Hindlimb muscle (tissue), 1 donor: ENCODE measurements at places on chromosomes 11 and 22.

DNA sequence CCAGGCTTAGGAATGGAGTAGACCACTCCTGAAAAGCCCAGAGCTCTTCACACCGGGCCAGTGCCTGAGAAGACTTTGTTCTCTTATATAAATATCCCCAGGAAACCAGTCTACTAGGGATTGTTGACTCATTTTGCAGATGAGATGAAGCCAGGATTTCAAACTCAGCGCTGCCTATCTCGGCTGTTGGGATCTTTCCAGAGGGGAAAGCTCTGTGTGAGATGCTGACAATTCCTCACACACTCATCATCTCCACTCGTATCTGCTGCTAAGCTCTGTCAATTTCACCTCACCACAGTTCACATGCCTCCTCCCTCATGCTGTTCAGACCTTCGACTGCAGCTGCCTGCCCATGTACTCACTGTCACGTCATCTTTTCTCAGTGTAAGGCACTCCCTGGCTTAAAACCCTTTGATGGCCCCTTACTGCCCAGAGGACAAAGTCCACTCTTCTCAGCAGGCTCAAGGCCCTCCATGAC is 12.5 kb downstream of the USH1C start:
- DNase-seq: no peak

DNA sequence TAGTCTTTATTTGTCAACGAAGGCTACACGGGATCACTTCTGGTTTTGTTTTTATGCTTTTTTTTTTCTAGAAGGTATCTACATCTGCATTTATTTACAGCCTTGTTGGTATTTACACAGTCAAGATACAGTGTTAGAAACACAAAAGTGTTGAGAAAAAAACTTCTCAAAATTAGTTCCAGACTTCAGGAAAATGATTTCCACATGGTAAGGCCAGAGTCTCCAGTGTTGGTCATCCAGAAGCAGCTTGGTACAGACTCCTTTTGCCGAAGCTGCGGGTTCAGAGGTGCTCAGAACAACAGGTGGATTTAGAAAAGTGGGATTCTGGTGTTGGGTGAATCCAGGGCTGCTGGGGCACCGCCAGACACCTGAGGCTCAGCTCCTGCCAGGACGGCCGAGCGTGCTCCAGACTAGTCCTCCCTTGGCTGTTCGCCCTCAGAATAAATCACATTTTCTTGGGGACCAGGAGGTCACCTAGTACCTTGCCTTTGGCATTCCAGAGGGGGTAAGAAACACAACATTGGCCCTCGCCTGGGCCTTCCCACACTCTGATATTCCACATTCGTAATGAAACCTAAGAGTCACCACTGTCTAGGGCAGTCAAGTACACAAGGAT is 78.7 kb upstream of the NARS2 start:
- no peak for DNase-seq

DNA sequence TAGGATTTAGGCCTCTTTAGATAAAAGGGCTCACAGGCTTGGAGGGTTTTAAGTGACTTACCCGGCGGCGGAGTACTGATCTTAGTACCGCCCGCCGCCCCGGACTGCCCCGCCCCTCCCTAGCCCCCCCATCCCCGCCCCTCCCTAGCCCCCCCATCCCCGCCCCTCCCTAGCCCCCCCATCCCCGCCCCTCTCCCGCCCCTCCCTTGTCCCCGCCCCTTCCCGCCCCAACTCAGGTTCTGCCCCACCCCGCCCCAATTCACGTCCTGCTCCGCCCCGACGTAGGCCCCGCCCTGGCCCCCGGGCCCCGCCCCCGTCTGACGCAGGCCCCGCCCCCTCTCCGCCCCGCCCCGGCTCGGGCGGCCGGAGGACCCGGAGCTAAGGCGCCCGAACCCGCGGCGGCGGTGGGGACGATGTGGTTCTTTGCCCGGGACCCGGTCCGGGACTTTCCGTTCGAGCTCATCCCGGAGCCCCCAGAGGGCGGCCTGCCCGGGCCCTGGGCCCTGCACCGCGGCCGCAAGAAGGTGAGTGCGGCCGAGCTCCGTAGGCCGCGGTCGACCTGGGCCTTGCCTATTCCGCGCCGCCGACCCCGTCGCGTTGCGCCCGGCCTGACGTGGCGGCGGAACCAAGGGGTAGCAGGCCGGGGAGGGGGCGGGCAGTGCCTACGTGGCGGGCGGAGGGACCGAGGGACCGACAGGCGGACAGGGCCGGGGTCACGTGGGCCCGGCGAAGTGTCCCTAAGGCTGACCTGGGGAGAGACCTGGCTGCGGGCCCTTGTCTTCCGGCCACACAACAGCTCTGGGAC is at the start of gene SCYL1:
SCYL1 (plus strand) TSS at position 343 of the 805 bp plus-strand sequence; CDS start at position 414, 71 bp downstream.
- DNase-seq: peak; percentile 77

DNA sequence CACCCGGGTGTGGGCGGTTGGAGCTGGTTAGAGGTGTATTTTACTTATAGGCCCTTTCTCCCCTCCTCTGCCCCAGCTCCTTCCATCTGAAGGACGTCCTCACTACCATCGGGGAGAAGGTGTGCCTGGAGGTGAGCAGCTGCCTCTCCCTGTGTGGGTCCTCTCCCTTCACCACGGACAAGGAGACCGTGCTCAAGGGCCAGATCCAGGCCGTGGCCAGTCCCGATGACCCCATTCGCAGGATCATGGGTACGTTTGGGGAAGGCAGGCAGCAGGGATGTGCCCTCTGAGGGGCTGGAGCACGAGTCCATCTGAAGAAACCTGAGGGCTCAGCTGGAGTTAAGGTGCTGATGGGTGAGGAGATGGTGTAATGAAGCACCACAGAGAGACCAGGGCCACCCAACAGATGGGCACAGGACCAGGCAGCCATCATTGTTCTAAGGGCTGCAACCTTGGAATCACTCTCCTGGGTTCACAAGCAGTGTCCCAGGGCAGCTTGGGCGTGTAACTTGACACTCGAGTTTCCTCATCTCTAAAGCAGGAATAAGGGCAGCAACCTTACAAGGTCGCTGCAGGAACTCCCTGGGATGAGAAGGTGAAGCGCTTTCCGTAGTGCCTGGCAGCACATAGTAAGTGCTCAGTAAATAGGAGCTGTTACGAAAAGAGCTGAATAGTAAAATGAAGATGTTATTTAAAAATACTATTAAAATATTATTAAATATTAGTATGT is 29.4 kb downstream of the TCP11L1 start:
- DNase-seq: no peak

DNA sequence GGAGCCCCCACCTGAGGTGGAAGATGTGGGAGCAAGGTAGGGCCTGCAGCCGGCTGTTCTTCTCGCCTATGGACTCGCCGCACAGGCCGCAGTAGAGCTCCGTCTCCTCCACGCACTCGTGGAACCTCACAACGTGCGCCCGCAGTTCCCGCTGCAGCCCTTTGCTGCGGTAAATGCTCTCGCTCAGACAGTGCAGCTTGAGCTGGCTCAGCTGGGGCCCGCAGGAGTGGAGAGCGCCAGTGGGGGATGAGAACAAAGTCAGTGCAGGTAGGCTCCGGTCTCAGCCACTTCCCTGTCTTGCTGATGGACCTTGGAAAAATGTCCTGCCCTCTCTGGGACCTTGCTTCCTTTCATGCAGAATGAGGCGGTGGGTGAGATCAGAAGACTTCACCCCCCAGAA is 10.2 kb downstream of the RAPSN start:
- DNase-seq: no peak

DNA sequence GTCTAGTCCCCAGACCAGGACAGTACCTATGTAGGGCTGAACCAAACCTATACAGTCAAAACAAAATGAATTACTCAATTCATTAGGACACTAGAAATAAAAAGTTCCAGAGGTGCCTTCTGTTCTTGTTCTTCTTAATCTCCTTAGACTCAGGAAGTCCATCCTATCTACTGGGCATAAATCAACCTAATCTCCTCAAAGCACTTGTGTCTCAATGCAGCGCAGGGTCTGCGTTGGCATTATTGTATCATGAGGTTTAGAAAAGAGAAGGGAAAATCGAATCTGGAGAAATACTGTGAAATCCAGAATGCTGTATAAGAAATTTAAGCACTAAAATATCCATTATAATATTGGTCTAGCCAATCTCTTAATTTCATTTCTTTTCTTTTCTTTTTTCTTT is 2.4 kb upstream of the OR10V1 start:
- DNase-seq: no peak

DNA sequence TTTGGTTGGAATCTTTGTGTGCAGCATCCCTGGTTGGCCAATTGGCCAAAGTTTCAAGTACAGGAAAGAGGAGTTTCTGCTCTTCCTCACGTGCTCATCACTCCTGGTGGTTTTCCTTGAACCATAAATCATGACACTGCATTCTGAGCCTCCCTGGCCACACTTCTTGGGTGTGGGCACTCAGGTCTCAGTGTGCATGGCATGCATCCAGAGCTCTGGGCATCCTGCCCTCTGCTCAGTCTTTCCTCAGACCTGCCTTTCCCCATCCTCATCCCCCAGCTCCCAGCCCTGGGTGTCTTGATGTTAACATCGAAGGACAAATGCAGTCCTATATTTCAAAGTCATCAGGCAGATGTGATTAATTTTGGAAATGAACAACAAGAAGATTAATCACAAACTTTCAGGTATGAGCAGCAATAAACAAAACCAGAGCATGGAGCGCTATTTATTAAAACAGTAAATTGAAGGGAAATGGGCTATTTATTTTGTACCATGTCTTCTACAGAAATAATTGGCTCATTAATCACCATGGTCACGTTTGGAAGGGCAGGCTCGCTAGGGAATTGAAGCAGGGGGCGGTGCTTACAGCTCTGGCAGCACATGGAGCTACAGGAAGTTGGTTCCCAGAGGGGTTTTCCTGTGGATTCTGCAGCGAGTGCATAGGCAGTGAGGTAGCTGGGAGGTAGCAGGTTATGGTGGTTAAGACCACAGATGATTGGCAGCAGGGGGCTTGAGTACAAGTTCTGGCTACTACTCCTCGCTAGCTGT is 89.6 kb downstream of the CSNK2A3 start:
- DNase-seq: no peak

DNA sequence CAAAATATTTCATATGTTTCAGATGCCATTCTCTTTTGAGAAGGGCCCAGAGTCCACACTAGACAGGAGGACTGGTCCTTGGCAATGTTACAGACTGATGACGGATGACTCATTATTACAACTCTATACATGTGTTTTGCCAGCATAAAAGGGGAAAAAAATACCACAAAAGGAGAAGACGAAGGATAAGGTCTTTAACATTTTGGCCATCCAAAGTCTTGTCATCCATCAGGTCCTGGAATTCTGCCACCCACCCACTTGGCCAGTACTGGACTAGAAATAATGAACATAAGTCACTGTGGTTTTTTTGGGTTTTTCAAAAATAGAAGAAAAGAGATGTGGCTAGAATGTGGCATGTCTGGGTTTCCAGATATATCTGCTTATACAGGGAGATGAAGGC is 57.7 kb upstream of the BDNF start:
- DNase-seq: no peak

GRCh38 chr22:50238755-50239154 is 6.1 kb downstream of the TUBGCP6 start:
- DNase-seq: no peak

- DNase-seq: no peak
Observed at GRCh38 chr11:6414874-6415328, 4.0 kb downstream of the APBB1 start.

DNA sequence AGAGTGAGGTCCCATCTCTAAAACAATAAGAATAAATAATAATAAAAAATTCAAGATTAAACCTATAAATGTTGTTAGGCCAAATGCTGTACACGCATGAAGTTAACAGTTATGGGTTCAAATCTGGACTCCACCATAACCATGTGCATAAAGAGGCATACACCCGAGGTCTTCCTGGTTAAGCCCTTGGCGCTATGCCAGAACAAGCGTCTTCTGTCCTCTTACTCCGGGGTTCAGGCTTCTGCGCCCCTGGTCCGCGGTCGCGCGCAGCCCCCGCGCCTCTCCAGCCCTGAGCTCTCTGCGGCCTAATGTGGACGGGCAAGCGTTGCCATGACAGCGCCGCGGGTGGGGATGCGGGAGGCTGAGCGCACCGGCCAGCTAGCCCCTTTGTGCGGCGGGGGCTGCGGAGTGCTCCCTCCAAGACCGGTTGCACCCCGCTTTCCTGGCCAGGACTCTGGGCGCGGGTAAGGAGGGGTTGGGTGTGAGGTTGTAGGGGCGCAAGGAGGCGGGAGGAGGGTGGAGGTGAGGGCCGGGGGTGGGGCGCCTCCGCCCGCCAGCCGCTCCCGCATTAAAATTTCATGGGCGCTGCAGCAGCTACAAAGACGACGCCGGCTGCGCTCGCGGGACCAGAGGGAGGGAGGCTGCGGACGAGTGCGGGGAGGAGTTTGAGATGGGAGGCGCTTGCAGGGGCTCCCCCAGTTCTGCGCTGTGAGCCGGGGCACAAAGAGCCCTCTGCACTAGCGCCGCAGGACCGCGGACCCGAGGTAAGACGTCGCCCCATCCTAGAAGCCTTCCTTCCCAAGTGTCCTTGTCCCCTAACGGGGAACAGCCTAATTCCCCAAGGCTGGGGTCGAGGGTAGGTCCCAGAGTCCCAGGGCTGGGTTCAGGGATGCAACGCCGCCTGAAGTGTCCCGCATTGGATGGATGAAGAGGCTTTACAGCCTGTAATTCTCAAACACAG is at the start of gene MIAT:
MIAT (plus strand) TSS at position 698 of the 961 bp plus-strand sequence.
- no peak for DNase-seq

- no peak for DNase-seq
Observed at GRCh38 chr11:93922830-93923229, 72.4 kb upstream of the VSTM5 start.

DNA sequence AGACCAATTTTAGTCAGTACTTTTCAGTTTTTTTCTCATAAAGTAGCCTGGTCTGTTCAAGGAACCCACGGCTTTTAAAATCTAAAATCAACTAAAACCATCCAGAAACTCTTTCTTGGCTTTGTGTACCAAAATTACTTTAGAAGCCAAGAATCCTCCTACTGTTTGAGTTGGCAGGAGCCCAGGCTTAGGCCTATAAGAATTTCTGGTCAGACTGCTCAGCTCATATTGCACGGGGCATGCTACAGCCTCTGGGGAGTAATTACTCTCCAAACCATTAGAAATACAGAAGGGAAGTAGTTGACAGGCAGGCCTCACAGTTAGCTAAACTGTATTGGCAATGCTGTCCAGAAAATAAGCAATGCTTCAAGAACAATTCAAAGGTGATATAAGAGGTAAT is 1862.9 kb upstream of the RAG2 start:
- DNase-seq: peak; percentile 47

DNA sequence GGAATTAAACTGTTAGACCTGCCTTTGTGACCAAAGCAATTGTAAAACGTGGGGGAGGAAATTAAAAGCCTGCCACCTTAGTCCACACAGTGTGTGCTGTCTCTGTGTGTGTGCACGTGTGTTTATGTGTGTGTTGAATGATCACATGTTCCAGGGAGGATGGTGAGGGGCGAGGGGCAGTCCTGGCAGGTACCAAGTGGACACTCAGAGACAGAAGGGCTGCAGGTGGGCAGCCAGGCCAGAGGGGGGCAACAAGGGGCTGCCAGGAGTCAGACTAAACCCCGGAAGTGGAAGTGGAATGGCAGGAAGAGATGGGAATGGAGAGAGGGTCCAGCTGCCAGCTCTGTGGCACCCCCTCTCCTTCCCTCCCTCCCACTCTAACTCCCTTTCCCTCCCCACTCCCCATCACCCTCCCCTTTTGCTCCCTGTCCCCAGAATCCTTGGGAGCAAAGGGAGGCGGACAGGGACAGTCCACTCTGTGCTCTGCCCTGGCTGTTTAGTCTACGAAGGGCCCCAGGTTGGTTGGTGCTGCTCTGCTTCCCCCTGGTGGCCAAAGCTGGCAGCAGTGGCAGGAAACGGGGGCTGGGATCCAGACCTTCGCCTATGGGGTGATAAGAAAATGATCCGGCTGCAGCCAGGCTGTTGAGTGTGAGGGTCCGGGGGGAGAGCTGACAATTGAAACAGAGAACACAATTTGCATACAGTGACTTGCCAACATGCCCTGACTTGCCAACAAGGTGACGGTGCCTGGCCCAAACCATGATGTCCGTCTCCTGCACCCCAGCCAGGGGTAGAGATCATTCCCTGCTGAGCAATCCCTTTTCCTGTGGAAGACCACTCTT is 24.4 kb downstream of the P2RY2 start:
- DNase-seq: peak; percentile 67

GRCh38 chr11:123382555-123383074 is 47.5 kb upstream of the GRAMD1B start:
- no peak for DNase-seq
